KBM-7 (cell line): ENCODE measurements at places on chromosomes 11 and 22.

DNA sequence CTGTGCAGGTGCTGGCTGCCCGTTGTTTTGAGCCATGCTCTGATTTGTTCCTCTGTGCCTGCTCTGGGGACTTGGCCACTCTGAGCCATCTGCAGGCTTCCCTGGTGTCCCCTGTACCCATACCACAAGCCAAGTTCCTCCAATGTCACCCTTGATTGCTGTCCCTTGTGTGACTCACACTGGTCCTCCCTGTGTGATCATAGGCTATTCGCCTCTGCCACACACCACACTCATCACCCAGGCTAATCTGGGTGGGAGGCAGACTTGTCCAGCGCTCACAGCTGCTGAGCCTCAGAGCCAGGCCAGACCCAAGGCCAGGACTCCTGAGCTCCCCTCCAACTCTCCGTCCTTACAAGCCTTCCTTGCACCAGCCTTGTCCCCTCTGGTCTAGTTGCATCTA, 31.7 kb downstream of the IGF2 start:
- no peak for DNase-seq

GRCh38 chr11:87212891-87213290, 175.2 kb downstream of the TMEM135 start:
- no peak for DNase-seq

DNA sequence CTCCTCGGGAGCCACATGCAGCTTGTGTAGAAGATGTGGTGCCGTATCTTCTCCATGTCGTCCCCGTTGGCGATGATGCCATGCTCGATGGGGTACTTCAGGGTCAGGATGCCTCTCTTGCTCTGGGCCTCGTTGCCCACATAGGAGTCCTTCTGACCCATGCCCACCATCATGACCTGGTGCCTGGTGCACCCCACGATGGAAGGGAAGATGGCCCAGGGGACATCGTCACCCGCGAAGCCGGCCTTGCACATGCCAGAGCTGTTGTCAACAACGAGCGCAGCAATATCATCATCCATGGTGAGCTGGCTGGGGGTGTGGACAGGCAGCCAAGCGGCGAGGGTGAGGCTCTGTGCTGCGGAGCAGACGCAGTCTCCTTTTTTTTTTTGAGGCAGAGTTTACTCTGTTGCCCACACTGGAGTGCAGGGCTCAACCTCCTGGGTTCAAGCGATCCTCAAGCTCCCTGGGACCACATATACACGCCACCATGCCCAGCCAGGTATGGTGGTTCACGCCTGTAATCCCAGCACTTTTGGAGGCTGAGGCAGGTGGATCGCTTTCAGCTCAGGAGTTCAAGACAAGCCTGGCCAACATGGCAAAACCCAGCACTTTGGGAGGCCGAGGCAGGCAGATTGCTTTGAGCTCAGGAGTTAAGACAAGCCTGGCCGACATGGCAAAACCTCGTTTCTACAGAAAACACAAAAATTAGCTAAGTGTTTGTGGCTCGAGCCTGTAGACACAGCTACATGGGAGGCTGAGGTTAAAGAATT, 17.3 kb upstream of the EP300 start:
- DNase-seq: no peak

DNA sequence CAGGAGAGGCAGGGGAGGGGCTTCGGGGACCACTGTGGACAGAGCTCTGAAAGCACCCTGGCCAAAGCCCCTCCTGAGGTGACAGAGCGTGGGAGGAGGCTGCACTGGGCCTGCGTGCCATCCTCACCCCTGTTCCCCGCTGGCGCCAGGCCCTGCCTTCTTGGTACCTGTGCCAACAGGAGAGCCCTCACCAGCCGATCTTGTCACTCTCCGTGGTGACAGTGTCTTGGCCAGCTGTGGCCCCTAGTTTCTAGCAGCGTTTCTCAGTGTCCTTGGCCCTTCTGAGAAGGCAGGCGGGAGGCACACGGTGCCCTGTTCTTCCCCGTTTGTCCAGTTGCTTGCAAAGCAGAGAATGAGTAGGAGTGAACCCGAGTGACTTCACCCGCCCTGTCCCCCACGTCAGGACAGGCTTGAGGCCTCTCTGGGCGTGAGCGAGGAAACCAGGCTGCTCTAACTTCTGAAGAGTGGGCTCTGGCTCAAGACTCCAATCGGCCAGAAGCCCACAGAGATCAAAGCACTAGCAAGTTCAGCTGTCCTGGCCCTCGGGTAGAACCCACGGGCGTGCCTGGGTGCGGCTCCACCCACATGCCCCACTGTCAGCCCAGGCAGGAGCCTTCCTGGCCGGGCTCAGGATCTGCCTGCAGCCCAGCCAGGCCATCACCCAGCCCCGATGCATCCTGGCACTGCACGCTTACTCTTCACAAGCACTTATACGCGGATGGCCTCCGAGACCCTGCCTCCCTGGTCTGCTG, 60.2 kb upstream of the EMID1 start:
- no peak for DNase-seq

GRCh38 chr11:101916422-101916821, at the start of gene ANGPTL5:
TSS of gene ANGPTL5 (minus strand) at chr11:101916522. CDS start at chr11:101907909, 8,613 bp downstream.
- no peak for DNase-seq

DNA sequence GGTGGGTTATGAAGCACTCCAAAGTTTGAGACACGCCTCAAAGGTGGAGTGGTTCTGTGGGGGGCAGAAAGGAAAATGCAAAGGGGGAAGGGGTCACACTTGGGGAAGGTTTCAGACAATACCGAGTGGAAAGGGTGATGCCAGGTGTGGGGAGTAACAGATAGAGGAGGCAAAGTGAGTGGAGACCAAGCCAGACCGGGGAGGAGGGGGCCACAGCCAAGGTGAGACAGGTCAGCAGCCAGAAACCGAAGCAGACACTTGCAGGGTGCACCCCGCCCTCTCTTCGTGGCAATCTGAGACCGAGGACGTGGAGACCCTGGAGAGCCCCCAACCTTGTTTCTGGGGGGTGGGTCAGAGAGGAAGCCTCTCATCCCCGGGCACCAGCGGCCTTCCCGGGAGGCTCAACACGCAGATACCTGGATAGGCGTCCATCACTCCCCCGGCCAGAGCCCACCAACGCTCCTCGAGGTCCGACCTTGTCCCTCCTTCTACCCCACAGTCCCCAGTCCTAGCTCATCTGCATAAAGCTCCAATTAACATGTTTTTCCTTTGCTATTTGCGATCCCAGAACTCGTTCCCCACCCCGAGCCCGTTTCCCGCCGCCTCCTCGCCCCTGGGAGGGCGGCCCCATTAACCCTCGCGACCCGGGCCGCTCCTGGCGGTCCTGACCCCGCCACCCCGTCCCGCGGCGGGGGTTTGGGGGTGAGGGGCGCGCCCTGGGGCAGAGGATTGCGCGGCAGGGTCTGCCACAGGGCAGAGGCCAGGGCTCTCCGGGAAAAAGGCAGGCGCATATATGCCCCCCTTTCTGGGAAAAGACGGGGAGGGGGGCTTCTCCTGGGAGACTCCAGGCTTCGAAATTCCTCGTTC, 21.8 kb downstream of the RTN4RL2 start:
- DNase-seq: no peak

- DNase-seq: no peak
Observed at GRCh38 chr11:130652671-130653335, 204.4 kb downstream of the ADAMTS15 start.

- DNase-seq: no peak
Observed at GRCh38 chr22:23911318-23911980, 17.3 kb downstream of the MIF start.

- no peak for DNase-seq
Observed at GRCh38 chr11:26025676-26026075, 306.3 kb upstream of the ANO3 start.

DNA sequence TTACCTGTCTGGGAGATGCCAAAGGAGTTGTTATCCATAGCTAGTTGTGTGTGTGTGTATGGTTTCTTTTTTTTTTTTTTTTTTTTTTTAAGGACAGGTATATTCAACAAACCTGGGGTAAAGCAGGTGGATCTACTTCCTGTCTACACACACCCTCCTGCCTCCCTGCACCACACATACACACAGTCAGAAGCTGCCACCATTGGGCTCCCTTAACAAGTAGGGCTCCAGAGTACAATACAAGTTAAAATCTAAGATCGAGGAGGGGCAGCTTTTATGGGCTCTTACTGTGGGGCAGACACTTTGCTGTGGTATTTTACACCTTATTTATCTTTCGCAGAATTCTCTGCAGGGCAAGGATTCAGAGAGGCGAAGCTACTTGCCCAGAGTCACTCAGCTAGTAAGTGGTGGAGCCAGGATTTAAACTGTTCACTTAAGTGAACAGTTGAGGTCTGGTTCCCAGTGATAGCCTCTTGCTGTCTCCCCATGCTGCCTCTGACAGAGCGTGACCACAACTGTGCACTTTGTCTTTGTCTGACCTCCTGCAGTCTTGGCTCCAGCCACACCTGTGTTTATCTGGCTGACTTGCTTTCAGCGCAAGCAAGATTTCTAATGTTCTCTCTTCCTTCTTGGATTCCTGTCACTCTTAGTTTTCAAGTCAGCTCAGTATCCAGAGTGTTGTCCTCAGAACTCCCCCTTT, 135.0 kb downstream of the CSNK2A3 start:
- no peak for DNase-seq

- no peak for DNase-seq
Observed at GRCh38 chr11:122126024-122126688, 10.1 kb upstream of the BLID start.

DNA sequence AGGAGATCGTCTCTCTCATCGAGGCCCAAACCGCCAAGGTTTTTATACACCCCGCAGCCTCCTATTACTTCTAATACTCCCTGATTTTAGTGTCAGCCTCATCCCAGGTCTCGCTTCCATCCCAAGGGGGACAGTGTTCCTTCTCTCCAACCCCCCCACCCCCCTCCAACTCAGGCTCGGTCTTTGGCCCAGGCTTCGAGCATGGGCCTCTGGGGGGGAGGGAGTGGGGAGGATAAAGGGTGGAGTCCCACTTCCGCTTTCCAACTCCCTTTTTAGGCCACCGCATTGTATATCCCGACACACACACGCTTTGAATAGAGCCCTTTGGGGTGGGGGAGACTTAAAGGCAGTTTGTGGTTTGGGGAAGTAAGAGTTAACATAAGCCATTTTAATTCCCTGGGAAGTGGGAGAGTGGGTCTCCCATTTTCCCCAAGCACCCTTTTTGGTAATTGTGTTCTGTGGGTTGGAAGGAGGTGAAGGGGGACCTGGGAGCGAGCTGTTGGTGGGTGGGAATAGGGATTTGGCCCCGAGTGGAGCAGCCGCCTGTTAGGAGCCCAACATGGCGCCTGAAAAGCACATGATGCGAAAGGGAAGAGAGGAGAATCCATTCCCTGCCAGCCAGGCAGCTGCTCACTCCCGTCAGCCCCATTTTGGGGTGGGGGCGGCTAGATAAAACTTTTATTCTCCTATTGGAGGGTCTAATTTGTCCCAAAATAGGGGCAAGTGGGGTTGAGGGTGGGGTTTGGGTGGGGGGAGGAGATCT, 844 bp downstream of the PCF11 start:
- peak; percentile 91 for DNase-seq

DNA sequence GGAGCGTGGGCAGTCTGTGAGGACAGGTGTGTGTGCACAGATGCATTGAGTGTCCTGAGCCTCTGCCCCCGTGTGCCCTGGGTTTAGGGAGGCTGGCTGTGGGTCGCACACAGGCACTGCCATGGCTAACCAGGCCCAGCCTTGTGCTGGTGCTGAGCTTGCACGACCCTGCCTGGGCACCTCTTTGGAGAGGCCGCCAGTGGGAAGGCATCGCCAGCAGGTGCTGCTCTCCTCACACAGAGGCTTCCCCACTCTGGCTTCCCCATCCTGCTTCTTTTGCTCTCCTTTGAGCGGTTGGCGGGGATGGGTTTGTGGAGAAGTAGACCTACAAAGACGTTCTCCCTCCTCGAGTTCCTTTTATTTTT, 4.1 kb downstream of the WNT7B start:
- no peak for DNase-seq

- peak; percentile 35 for DNase-seq
Observed at GRCh38 chr11:33040033-33040861, 875 bp downstream of the TCP11L1 start.
